Effector memory CD4-positive, alpha-beta T cell (primary cell): ENCODE measurements at places on chromosomes 7 and 10.
A peak's percentile ranks its signal among the peaks of the same experiment; 100 is the strongest.

GRCh38 chr7:132380059-132380458, 196.2 kb downstream of the PLXNA4 start:
- H3K27me3 ChIP-seq, result no peaks in the 10 kb centered on the region
- no peak overlapping the region for H3K4me3 ChIP-seq
- DNase-seq, result no peak
- H3K36me3 ChIP-seq, result no peaks in the 10 kb centered on the region
- H3K4me1 ChIP-seq, result no peaks in the 10 kb centered on the region

GRCh38 chr7:20696803-20697333, 81.4 kb downstream of the ABCB5 start:
- no peaks in the 10 kb centered on the region for H3K4me1 ChIP-seq
- H3K27me3 ChIP-seq, result no peaks in the 10 kb centered on the region
- H3K36me3 ChIP-seq, result no peaks in the 10 kb centered on the region

DNA sequence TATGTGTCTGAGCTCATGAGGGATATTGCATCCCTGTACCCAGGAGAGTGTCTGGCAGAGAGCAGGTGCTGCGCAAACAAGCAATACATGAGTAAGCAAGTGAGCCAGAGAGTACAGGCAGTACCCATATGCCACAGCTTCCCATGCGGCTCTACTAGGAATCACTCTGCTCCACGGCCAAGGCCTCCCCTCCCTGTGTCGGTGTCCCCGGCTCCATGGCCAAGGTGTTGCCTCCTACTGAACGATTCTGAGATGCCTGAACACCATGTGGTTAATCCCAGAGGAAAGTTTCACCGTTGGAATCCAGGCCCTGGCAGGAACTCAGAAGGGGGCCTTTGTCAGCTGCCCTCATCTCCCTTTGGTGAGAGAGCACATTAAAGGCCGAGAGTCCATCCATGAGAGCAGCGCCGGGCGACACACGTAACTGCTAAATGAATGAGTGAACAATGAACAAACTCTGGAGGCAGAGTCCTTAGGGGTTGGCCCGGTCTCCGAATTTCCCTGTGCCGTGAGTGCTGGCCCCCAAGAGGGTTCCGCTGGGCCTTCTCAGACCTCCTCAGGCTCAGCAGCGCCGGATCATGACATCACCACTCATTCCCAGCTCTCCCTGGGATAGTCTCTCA, 136.0 kb upstream of the FAM20C start:
- no peak overlapping the region for H3K27ac ChIP-seq
- no peak for DNase-seq
- H3K4me3 ChIP-seq, result no peak overlapping the region
- no peaks in the 10 kb centered on the region for H3K27me3 ChIP-seq
- no peaks in the 10 kb centered on the region for H3K4me1 ChIP-seq
- no peaks in the 10 kb centered on the region for H3K36me3 ChIP-seq

DNA sequence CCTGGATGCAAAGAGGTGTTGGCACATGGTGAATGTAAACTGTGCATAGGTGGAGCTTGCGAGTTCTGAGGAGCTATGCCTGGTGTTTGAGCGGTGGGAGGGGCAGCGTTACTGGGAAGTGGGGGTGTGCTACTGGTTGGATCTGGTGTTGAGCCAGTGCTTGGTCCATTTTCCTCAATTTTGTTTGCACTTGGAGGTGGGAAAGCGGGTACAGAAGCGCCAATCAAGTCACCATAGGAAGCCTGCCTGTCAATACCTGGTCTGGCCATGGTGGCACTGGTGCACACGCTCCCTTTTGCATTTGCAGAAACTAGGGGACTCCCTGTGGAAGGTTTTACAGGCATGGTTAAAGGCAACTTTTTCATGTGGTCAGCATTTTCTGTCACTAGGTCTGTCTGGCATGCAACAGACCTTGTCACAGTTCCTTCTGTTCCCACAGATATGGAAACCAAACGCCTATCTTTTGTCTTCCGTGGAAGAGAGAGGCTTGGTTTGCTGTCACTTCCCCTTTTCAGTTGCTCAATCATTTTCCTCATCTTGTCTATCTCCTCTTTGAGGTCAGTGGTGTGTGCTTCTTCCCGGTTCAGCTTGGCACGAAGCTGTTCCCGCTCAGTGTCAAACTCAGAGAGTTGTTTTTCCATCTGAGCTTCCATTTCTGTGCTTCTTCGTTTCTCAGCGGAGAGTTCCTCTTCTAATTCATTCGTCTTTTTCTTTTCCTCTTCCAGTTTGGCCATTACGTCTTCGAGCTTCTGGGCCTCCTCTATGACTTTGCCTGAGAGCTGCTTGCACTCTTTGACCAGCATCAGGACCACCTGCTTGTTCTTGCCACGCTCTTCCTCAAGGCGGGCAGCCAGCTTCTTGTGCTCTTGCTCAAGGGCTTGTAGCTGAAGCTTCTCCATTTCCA, 81.1 kb downstream of the CTTNBP2 start:
- no peaks in the 10 kb centered on the region for H3K27me3 ChIP-seq
- H3K36me3 ChIP-seq, result no peaks in the 10 kb centered on the region
- no peak for DNase-seq

DNA sequence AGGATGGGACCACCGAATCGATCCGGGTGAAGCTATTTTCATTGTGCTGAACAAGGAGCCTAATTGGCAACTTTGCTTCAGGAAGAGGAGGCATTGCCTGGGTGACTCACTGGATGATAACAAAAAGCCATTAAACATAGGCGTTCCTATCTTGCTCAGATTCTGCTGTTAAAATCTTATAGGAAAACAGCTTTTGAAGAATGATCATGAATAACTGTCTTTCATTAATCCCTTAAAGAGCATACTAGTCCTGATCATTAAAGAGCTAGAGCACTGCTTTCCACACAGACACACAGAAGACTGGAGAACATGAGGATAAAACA, 174.2 kb upstream of the IMMP2L start:
- no peaks in the 10 kb centered on the region for H3K27me3 ChIP-seq
- H3K27ac ChIP-seq, result no peak overlapping the region
- no peaks in the 10 kb centered on the region for H3K4me1 ChIP-seq
- no peak overlapping the region for H3K4me3 ChIP-seq
- H3K36me3 ChIP-seq, result no peaks in the 10 kb centered on the region

DNA sequence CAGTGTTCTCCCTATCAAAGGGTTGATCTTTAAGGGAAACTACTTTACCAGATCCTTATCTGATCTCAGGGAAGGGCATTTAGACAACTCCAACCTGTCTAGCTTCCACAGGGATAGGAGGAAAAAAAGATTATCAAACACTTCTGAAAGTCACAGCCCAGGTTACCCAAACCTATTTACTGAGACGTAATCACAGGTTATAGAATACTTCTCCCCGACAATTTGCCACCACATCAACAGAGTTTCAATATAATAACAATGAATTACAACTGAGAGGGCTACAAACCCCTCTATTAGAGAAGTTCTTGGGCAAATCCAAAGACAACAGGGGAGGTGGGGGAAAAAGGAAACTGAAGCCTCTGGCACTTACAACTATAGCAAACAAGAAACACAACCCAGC, 26.3 kb downstream of the CFAP70 start:
- H3K4me3 ChIP-seq, result no peak overlapping the region
- H3K27me3 ChIP-seq, result no peaks in the 10 kb centered on the region
- no peak for DNase-seq
- no peaks in the 10 kb centered on the region for H3K36me3 ChIP-seq
- H3K27ac ChIP-seq, result no peak overlapping the region
- H3K4me1 ChIP-seq, result no peaks in the 10 kb centered on the region

DNA sequence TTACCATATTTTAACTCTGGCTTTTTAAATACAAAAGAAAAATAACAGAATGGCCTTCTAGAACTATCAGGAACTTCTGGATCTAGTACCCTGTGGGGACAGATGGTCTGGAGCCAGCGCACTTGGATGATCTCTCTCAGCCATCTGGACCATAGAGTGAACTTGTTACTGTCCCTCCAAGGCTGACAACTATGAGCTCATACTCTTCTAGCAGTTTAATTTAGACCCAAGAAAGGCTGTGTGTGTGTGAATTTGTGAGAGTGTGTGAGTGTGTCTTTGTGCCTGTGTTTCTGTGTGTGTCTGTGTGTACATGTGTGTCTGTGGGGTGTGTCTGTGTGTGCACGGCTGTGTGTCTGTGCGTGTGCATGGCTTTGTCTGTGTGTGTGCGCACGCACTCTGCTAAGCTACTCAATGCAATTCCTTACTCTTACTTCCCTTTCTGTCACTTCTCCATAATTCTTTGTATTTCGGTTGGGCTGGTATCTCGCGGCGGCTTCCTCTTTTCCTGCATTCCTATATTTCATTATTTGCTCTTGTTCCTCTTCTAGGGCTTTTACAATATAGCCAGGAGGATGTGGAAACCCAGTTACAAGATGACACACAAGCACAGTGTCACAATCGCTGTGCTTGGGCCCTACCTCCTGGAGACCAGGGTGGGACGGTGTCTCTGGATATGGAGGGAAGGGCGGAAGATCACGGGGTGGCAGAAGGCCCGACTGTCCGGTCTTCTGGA, 51.9 kb downstream of the IKZF1 start:
- no peak for DNase-seq
- H3K4me1 ChIP-seq, result peaks cover 94% of the 10 kb centered on the region
- H3K27ac ChIP-seq, result peak overlapping the region; percentile 94
- no peaks in the 10 kb centered on the region for H3K27me3 ChIP-seq
- H3K36me3 ChIP-seq, result peaks cover 27% of the 10 kb centered on the region
- no peak overlapping the region for H3K4me3 ChIP-seq

GRCh38 chr7:19587291-19587690, 121.5 kb downstream of the POLR1F start:
- H3K27me3 ChIP-seq, result no peaks in the 10 kb centered on the region
- H3K36me3 ChIP-seq, result no peaks in the 10 kb centered on the region
- no peaks in the 10 kb centered on the region for H3K4me1 ChIP-seq
- H3K4me3 ChIP-seq, result no peak overlapping the region

- H3K27me3 ChIP-seq, result no peaks in the 10 kb centered on the region
- no peaks in the 10 kb centered on the region for H3K36me3 ChIP-seq
- no peak overlapping the region for H3K27ac ChIP-seq
- no peak overlapping the region for H3K4me3 ChIP-seq
- no peak for DNase-seq
These were observed 327.6 kb upstream of the COBL start for GRCh38 chr7:51644216-51644615.

DNA sequence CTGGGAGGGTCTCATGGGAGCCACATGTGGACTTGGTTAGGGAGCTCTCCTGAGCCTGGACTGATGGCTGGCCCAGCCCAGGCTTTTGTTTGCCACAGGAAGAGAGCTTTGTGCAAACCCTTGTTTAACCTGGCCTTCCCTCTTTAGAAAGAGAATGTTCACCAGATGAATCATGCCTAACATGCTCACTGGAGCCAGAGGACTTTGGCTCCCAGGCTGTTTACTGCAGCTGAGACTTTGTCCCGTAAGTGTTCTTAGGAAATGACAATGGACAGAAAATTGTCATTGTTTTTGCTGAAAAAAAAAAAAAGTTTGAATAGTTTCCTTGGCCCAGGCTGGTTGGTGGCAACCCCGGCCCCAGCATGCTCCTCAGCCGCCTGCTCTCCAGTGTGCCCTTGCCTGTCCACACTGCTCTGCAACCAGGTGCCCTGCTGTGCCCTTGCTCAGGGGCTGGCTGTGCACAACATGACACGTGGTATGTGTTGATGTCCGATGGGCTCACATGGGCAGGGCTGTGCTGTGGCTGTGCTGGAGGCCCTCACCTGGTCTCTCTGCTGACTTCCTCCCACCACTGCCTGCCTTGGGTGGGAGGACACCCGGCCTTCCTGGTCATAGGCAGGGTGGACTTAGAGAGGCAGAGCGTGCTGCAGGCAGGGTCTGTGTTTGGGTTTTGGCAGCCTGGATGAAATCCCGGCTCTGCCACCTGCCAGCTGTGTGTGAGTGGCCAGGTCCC, 215.3 kb upstream of the ZNF32 start:
- no peaks in the 10 kb centered on the region for H3K27me3 ChIP-seq
- no peak overlapping the region for H3K4me3 ChIP-seq
- no peaks in the 10 kb centered on the region for H3K36me3 ChIP-seq
- no peaks in the 10 kb centered on the region for H3K4me1 ChIP-seq
- no peak overlapping the region for H3K27ac ChIP-seq
- DNase-seq, result no peak

- no peak overlapping the region for H3K4me3 ChIP-seq
- no peaks in the 10 kb centered on the region for H3K27me3 ChIP-seq
- H3K27ac ChIP-seq, result no peak overlapping the region
- DNase-seq, result no peak
These were observed 19.2 kb upstream of the SEC61G start for GRCh38 chr7:54778166-54778565.

GRCh38 chr10:115214829-115215228, 121.7 kb downstream of the ATRNL1 start:
- H3K4me3 ChIP-seq, result no peak overlapping the region
- H3K36me3 ChIP-seq, result no peaks in the 10 kb centered on the region
- H3K27me3 ChIP-seq, result no peaks in the 10 kb centered on the region
- no peaks in the 10 kb centered on the region for H3K4me1 ChIP-seq
- DNase-seq, result no peak

DNA sequence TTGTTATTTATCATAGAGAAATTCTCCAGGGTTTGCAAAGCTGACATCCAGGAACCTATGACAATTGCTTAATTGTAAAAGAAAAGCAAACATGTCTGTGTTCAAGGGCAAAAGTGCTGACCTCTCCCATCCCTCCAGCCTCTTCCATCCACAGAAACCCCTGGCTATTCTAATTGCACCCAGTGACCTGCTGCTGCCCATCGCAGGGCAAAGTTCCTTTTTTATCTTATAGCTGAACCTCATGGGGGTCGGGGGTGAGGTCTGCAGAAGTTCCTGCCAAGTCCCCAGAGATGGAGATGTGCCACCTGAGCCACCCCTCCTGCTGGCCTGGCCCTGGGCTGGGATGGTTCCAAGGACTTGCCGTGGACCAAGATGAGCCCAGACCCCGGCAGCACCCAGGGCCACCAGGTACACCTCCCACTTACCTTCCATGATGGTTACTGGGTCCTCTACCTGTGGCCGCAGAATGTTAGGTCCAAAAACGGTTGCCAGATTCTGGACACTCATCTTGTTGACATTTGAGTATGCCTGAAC, 146.5 kb downstream of the MAPK8 start:
- no peaks in the 10 kb centered on the region for H3K36me3 ChIP-seq
- H3K27me3 ChIP-seq, result no peaks in the 10 kb centered on the region
- no peaks in the 10 kb centered on the region for H3K4me1 ChIP-seq
- no peak overlapping the region for H3K4me3 ChIP-seq
- DNase-seq, result no peak
